ENCODE measurements at places on chromosomes 3 and 15.

DNA sequence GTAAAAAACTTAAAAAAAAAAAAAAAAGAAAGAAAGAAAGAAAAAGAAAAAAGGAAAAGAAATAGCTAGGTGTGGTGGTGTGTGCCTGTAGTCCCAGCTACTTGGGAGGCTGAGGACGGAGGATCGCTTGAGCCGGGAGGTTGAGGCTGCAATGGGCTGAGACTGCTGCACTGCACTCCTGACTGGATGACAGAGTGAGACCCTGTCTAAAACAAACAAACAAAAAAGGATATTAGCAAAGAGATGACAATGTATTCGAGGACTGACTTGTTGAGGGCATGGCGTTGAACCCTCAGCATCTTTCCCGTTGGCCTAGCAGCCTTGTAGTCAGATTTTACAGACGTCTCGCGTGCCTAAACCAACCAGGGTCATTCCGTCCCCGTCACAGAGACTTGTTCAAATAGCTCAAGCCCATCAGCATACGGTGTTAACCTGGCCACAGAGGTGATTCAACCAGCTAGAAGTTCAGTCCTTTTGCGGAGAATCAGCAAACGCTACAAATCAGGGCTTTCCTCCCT is 528 bp upstream of the NIT2 start:
- no peak for DNase-seq

DNA sequence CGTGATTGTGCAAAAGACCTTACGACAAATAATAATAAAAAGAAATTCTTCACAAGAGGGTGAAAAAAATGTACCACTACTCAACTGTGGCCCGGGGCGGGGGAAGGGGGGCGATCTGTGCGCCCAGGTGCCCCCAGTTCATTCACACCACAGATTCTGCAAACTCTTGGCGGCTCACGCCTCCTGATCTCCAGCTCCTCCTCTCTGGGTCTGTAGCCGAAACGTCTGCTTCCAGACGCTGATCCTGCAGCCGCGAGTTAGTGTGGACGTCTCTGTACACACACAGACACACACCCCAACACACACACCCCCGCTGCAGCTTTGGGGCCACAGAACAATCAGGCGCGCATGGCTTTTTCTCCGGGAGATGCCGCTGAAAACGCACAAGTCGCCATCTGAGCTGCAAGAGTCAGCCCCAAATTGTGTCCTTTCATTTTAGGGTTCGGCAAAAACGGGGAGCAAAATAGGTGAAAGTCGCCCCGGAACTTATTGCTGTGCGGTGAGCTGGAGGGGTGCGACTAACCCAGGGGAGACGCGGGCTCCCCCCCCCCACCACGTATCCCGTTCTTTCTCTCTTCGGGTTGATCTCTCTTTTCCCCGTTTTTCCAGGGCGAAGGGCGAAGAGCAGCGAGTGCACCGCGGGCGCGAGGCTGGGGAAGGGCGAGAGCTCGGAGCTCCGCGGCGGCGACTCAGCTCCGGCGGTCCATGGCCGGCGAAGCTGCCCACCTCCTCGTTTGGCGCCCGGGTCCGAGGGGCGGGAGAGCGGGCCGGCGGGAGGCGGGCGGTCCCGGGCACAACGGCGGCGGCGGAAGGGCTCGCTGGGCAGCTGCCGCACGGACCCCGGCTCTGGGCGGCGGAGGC is 505 bp upstream of the WNT5A start:
- DNase-seq, result no peak

DNA sequence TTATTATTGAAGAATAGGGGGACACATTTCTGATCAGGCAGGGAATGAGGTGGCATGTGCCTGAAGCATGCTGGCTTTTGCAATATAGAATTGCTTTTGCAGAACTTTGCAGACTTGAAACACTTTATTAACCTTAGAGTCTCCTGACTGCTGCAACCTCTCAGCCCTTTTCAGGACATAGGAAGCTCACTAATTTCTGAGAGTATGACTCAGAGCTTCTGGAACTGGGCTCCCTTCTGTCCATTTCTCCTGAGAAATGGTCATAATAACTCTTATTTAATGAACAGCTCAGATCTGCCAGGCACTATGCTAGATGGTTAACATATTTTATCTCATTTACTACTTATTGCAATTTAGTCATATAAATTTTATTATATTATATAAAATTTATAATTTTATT is 38.6 kb upstream of the DGKG start:
- no peak for DNase-seq

- DNase-seq, result no peak
These were observed 346.0 kb downstream of the NLGN1 start for GRCh38 chr3:173743516-173743915.

DNA sequence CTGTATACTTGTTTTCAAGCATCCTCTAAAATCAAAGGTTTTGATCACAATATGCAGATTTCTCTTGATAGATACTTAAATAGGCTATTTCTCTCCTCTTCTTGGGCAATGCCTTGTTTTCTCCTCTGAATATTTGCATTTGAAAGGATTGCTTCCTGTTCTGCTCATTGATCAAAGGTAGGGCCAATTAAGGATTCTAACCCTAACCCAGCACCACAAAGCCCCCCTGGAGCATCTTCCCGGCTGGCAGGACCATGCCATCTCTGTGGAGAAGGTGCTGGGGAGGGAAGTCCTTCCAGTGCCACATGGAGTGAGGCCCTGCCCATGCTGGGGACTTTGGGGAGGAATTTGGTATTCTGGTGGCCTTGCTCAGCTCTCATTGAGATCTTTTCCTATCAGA is 11.3 kb upstream of the NIPA2 start:
- no peak for DNase-seq

DNA sequence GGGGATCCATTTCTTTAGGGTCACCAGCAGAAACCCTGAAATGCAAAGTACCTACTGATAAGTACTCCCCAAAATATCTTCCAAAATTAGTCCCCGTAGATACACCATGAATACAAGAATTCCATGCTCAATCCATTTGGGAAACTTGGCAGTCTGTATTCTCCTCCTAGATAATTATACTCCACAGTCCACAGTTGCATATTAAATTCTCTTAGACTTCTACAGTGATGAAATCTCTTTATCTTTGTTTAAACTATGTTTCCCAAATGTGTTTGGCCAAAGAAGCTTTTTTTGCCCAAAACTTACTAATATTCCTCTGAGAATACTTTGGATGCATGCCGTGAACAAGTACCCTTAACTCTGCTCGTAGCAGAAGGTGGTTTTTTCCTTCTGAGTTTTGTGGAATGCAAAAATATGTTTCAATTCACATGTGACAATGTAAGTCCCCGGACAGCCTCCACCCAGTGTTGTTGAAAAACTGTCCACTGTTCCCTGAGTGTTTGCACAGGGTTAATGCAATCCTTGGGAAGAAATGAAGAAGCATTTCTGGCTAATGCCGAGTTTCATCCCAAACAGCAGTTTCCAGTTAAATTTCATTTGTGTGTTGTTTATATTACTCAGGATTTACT is 126.7 kb downstream of the ARNT2 start:
- DNase-seq, result no peak

GRCh38 chr15:40796512-40796911 is 10.4 kb upstream of the ZFYVE19 start:
- no peak for DNase-seq

- DNase-seq, result no peak
These were observed 105.3 kb downstream of the THRB start for GRCh38 chr3:24389108-24390090.

DNA sequence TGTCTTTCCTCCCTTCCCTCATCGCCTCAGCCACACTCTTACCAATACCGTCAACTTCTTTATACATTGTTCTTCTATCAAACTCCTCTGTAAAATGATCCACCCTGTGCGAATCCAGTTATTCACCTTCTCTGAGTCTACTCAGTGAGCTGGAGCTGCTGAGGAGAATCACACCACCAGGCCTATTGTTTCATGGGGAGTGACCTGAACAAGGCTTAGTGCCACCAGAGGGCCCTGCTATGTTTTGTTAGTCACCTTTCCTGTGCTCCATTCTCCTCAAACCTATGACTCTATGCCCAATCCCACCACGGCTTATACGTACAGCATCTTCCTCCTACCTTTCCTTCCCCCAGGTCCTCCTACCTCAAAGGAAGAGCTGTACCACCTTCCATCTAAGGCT is 50.4 kb upstream of the MED12L start:
- no peak for DNase-seq

- no peak for DNase-seq
These were observed 19.7 kb upstream of the MAP6D1 start for GRCh38 chr3:183845090-183845489.

- DNase-seq, result no peak
These were observed 393.7 kb downstream of the FEZF2 start for GRCh38 chr3:61979638-61980037.

GRCh38 chr3:183032880-183033555 is 52.7 kb upstream of the DCUN1D1 start:
- DNase-seq, result no peak
